ENCODE measurements at places on chromosomes 4 and X.

DNA sequence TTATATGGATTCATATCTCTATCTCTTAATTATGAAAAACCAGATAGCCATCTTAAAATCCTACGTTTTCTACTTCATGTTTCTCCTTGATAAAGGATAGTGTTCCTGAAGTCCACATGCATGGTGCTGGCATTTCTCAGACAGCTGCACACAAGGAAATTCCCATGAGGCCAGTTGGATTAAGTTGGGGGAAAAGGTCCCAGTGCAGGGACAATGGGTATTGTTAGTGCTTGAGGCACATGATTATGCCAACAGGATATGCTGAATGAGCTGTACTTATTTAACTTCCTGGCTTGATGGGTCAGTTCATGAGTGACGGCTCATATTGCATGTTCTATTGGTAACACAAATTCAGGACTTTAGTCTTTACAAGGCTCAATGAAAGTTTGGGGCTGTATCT, 913.9 kb upstream of the NDST4 start:
- no peak for DNase-seq

DNA sequence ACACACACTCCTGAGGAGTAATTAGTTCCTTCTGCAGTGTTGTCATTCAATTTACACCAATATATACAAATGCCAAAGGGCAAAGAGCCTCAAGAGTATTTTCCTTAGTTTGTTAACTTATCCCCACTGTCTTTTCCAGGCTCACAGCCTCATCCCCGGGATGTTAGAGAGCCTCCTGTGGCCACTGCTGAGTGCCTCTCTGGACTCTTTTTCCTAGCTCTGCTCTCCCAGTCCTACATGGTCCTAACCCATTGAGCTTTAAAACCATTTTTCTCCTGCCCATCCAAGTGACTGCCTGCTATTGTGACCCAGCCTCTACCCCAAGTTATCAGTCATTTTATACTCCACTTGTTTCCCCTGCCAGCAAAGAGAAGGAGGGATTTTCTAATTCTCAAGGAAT, 23.5 kb upstream of the TTC29 start:
- no peak for DNase-seq

- DNase-seq: no peak
Observed at GRCh38 chr4:38188631-38189101, 228.5 kb downstream of the PTTG2 start.

DNA sequence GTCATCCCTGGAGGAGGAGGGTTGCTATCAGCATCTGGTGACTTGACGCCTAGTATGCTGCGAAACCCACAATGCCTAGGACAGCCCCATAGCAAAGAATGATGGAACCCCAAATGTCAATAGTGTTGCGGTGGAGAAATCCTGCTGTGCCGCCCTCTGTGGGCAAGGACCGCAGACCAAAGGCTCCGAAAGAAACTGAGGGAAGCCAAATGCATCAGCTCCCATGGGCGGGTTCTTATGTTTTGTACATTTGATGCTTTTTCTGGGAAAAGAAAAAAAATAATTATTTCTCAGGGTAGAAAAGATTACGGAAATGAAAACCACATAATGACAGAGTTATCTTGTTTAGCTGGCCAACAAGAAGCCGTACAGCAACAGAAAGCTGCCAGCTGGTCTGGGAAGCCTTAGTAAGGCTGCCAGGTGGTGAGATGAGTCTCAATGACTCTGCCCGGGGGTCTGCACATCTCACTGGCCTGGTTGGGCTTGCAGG, 95.0 kb upstream of the TBL1X start:
- DNase-seq: no peak

DNA sequence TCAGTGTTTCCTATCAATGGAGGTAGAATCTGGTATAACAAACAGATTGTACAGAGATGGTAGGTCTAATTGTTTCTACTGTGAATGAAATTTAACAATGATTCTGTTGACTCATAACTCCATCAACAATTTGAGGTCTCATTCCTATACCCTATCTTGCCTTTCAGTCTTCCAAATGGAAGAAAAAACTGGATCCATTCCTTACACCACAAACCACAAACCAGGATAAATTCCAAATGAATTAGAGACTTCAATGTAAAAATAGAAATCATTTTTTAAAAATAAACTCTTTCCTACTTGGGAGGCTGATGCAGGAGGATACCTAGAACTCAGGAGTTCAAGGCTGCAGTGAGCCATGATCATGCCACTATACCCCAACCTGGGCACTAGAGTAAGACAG, 114.4 kb upstream of the WDR44 start:
- no peak for DNase-seq

GRCh38 chrX:130086447-130087206, 23.7 kb downstream of the ELF4 start:
- peak; percentile 56 for DNase-seq

GRCh38 chr4:109913596-109914241, 1.0 kb downstream of the EGF start:
- no peak for DNase-seq

GRCh38 chrX:2507904-2508627, 7.3 kb upstream of the DHRSX start:
- DNase-seq: no peak

DNA sequence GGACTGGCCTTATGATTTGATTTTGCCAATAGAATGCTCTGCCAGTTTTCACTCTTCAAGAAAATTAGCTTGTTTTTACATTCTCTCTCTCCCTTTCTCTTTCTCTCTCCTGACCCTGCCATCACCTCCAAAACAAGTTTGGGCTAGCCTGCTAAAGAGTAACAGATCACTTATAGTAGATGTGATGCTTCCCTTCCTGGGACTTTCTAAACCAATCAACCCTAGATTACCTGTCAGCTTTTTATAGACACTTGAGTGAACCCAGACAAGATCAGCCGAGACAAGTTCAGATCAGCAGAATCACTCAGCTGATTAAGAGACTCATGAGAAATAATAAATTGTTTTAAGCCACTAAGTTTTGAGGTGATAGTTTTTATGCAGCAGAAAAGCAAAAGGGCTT, 521.2 kb downstream of the ANKRD50 start:
- no peak for DNase-seq

GRCh38 chrX:47484885-47485284, 1.9 kb upstream of the ZNF41 start:
- DNase-seq: no peak

DNA sequence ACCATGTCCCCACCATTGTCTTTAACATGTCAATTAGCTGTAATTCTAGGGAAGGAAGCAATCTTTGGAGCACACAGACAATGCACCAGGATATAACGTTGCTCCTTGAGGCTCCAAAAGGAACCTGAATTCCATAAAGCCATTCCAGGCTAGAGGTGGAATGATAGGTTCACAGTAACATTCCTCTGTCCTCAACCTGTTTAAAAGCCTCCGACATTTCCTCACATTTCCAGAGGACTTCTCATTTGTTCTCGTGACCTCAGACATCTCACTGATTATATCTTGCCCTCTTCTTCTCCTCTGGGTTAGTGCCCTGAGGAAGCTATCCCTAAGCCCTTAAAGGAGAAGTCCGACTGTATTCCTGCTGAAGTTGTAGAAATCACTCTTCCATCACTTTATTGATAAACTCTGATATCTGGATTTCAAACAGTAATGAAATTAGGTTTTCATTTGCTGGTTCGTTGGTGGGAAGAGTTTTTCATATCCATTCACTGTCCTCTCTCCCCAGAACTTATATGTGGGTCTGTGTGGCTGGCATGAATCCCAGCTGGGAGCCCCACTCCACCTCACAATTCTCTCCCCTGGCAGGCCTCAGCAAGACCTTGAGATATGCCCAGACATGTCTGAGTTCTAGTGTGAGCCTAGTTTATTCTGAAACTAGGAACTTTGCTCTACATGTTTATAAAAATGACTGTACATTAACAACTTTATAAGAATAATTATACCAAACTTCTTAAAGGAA, 44.2 kb upstream of the PRSS12 start:
- no peak for DNase-seq
